ENCODE measurements at places on chromosomes 4 and X.

DNA sequence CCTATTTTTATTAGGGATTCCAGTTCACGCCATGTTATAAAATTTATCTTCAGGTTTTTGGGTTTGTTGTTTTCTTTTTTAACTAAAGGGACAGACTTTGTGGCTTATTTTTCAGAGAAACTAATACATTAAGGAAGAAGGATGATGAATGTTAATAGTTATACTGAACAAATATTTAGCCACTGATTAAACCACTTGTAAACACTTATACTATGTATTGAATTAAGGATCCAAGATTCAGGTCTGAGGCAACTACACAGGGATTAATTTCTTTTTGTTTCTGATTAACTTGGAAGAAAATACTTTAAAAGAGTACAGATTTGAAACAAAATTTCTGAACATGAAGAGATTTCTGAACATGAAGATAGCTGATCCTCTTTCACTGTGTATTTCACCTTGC is 82.8 kb upstream of the NAP1L5 start:
- no peak for DNase-seq

DNA sequence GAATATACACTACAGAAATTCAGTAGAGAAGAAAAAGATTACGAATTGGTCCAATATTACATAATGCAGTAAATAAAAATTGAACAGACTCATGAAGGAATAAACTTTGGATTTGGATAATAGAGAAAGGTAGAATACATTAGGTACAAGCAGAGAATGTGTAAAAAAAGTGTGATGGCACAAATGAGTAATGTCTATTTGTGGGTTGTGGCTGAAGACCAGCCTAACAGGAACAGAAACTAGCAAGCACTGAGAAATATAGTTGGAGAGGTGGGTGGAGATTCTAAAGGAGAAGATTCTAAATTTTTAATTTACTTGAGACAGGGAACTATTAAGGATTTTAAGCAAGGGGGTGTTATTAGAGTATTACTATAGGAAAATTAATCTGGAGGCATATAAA is 15.2 kb upstream of the CLOCK start:
- no peak for DNase-seq

GRCh38 chr4:127203562-127204200 is 429.1 kb upstream of the INTU start:
- DNase-seq = no peak

GRCh38 chr4:154738426-154738825 is 5.4 kb upstream of the LRAT start:
- DNase-seq = no peak

- DNase-seq = no peak
Observed at GRCh38 chr4:90234916-90235547, 107.8 kb downstream of the CCSER1 start.

- DNase-seq = no peak
Observed at GRCh38 chrX:143094417-143095023, 68.8 kb downstream of the SPANXN4 start.

DNA sequence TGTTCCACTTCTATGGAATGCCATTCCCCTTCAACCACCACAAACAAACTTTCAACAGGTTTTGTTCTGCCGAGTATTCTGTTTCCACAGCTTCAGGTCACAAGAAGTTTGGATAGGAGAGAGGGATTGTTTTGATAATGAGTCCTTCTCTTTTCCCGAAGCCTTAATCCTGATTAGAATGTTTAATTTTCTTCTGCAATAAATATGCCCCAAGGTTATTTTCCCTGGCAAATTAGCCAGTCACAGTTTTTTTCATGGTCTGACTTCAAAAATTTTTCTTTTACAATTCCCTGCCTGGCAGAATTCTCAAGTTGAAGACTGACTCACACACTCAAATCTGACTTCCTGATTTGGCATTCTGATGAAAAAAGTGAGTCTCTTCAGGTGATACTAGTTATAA is 33.1 kb upstream of the EDNRA start:
- no peak for DNase-seq

GRCh38 chr4:132564920-132565319 is 584.2 kb upstream of the PCDH10 start:
- no peak for DNase-seq

DNA sequence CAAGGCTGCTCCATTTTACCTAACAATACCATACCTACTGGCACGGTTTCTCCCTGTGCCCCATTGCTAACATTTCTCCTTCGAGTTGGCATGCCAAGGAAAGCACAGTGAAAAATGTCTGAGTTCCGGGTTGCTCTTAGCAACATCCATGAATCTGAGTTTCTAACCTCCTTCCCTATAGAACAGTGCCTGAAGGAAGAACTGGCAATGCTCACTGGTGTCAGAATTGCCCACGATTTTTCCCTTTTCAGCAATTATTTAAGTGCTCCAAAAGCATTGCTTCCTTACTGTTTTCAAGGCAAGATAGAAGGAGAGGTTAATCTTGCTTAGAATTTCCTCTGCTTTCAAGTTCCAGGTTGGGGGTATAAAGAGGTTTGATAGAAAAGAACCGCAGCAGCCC is 75.1 kb downstream of the SORBS2 start:
- no peak for DNase-seq

GRCh38 chrX:153411255-153411987 is at the start of gene ZFP92:
Gene ZFP92, plus strand, starts transcription at chrX:153411472. Its CDS starts 6,851 bp downstream, at chrX:153418323.
- no peak for DNase-seq

GRCh38 chr4:66681962-66682361 is 863.3 kb downstream of the CENPC start:
- DNase-seq = no peak

DNA sequence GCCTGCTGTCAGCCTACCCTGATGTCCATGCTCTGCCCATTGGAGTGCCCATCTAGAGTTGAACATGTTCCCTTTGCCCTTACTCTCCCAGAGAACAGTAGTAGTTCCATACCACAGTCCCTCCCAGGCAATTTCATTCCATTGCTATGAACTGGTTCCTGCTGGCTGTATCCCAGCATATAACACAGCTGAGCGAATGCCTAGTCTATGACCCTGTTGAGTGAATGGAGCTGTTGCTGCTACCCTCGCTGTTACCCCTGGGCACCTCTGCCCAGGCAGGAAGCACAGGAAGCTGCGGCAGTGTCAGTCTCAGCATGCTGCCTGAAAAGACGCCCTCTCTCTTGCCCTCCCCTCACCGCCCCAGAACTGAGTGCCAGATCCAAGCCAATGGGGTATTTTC is 73.3 kb downstream of the SOX3 start:
- no peak for DNase-seq

GRCh38 chrX:37830371-37830770 is 17.0 kb downstream of the DYNLT3 start:
- DNase-seq = no peak

DNA sequence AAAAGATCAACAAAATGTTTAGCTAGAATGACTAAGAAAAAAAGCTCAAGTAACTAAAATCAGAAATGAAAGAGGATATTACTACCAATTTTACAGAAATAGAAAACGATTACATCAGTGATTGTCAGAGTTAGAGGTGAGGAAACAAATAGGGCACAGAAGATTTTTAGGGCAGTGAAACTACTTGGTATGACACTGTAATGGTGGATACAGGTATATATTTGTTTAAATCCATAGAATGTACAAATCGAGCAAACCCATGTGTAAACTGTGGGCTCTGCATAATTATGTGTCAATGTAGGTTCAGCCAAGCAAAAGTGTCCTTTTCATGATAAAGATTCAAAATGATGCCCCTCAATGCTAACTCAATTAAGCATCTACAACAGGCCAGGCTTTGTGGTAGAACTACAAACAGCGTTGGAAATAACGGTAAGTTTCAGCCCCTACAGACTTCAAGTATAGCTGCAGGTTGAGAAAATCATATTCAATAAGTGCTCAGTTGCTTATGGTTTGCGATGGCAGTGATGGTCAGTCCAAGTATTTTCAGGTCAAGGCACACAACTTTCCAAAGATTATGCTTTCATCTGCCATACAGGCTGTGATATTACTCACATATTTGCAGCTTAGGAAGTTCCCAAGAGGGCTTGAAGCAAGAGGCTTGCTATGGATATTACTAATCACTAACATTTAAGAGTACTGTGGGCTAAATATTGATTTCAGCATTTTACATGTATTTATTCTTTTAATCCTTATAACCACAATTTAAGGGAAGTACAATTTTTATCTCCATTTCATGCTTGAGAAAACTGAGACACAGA is 158.6 kb downstream of the TET2 start:
- DNase-seq = no peak

- DNase-seq = no peak
Observed at GRCh38 chrX:129488359-129488758, 34.9 kb downstream of the SMARCA1 start.

All from renal pelvis (tissue), 12 donors.